ENCODE measurements at places on chromosomes 2 and 18.

DNA sequence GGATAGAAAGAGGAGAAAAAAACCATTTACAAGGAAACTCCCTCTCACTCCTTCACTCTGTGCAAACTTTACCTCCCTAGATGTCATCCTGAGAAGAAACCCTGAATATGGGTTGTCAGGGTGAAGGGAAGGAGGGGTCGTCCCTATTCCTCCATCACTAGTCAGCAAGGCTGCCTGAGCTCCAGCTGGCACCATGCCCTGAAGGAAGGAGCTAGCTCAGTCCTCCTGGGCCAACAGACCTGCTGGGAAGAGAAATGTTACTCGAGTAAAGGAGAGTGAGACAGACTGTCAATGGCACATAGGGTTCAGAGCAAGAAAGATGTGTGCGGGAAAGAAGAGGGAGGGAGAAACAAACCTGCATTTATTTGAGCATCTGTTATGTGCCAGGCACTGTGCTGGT, 18.3 kb upstream of the EPAS1 start:
- no peak for DNase-seq

DNA sequence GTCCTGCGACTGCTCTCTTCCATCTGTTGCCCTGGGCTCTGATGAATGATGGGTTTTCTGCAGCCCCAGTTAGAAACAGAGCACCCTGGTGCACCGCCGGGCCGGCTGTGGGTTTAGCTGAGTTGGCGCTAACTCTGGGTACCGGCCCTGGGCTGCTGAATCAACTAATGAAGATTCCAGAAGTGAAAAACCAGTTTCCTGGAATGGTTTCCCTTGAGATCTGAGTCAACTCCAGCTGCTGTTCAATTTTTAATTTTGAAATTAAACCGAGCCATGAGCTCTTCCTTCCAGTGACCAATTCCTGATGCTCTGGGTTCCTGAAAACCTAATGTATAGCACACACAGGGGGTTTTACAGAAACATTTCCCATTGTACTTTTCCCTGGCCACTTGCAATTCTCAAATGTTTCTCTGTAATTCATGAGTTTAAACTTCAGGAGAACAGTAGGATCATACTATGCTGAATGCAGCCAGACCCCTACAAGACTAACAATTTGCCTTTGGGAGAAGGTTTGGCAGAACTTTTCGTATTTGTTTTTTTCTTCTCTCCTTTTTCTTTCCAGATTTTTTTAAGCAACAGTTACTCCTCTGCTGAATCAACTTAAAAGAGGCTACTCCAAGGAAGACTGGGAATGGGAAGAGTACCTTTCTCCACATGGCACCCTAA, 5.5 kb downstream of the COL6A3 start:
- DNase-seq: peak; percentile 63

GRCh38 chr18:8979258-8979988, 123.1 kb upstream of the NDUFV2 start:
- DNase-seq: no peak

DNA sequence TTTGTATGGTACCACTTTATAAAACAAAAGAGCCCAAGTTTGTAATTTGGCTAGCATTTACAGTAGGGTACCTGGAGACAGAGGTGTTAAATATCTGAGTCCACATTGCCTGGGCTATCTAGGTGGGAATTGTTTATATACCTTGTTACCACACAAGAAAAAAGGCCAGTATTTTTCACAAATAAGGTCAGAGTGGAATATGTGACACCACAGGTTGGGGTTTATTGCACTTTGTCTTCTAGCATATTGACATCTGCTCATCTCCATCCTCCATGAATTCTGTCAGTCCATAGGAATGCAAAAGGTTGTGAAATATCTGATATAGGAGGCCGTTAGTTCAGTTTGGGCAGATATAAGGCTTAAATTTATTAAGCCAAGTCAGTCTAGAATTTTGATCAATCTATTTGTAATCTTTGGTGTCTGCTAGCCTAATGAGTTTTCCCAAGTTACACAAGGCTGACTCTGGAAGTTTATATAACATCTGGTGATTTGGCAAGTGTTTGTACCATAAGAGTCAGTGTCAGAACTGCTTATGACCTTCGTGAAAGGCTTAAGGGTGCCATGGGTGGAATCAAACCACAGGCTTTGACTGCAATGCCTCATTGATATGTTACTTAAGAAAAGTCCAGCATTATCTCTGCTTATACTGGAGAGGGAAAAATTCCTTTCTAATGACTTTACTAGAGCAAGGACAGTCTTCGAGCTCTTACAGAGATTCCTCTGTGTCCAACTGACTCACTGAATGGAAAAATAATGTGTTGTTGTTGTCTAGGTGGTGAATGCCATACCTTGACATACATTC, 11.3 kb upstream of the DPP4 start:
- DNase-seq: no peak

DNA sequence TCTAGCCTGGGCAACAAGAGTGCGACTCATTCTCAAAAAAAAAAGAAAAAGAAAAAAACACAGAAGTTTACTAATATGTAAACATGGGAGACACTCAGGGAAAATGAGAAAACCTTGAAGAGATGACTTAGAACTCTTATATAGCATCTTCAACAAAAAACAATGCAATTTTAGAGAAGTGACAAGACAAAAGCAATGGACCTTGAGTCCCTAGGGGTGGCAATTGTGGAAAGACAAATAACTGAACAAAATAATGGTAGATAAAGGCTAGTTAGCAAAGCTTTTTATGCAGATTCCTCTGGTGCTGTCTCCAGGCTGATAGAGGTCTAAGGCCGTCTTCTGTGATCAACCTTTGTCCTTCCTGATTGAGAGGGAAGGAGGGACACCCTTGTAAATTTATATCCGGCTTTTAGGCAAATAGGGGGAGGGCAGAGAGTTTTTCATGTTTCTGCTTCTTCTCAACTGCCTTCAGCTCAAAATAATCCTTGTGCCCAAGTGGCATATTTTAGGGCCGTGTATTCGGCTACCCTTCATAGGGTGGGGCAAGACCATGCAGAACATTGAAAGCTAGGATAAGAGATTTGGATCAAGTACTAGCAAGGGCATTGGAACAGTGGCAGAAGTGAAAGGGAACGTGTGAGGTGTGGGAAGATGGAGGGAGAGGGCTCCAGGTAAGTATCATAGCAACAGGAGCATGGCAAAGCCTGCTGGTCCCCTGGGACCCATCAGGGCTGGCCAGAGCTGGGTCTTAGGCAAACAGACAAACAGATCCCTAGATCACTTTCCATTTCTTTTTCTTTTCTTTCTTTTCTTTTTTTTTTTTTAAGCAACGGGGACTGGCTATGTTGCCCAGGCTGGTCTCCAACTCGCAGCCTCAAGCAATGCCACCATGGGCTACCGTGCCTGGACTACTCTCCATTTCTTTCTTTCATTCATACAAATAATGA, 116.2 kb upstream of the STPG4 start:
- no peak for DNase-seq

- no peak for DNase-seq
Measured at GRCh38 chr2:212520340-212520739, 18.3 kb downstream of the ERBB4 start.

DNA sequence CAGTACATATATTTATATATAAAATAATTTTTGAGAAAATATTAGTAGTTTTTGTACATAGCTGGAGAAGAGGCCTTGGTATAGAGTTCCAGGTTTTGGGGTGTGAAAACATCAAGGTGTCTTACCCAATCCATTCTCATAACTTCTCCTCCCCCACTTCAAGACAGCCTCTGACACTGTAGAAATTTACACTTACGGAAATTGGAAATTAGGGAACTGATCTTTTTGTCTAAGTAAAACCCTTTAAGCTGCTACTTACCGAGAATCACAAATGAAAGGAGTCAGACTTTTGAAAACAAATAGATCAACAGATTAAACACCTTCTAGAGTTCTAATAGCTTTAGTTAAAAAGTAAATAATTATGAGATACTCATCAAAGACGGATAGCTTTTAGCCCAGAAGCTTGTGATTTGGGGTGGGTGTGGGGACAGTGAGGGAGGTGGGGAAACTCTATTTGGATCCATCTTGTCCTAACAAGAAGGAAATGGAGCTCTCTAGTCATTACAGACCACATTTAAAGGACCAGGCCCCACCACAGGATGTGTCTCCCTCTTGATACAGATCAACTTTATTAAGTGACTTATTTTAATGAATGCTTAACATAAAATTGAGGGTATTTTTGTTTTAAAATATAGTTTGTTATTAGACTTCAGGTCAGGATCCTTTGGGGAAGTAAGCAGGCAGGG, 11.1 kb upstream of the FBXO11 start:
- DNase-seq: no peak

GRCh38 chr2:206084870-206085741, 868 bp downstream of the INO80D start:
- peak; percentile 27 for DNase-seq

- no peak for DNase-seq
Measured at GRCh38 chr18:61748004-61748403, 144.8 kb downstream of the RNF152 start.

DNA sequence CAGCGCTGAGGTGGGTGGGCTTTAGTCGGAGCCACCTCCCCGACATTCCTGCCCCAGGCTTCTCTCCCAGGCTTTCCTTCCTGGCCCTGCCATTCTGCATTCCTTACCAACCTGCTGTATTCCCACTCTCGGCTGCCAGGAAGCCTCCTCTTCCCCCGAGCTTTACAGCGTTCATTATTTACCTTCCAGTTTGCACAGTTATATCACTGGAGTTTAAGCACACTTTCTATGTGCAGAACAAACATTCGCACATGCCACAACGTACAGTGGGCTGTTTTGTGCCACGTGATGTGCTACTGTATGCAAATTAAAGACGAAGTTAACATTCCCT, 246.3 kb downstream of the SOX11 start:
- no peak for DNase-seq
